ENCODE measurements at places on chromosomes 16 and 17. TPM values are rescaled to one million over a fixed set of nuclear protein-coding genes. Genes with fewer than 3 reads are reported as not detected.

DNA sequence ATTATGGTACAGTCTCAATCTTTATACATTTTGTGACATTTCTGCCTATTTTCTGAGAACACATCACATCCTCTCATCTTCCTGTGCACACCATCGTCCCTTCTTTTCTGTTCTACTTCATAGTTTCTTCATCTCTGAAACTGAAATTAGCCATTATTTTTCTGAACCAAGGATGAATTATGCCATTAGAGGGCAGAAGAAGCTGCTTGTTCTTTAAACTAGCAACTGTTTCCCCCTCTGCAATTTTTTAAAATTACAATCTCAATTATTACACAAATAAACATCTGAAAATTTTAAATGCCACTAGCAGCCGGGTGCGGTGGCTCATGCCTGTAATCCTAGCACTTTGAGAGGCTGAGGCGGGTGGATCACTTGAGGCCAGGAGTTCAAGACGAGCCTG, 41.3 kb downstream of the RBBP6 start:
- DNase-seq = no peak

GRCh38 chr17:55533608-55534007, 22.4 kb upstream of the SMIM36 start:
- no peak for DNase-seq

- DNase-seq = peak; percentile 75
Observed at GRCh38 chr17:77420804-77421629, 280.2 kb downstream of the SEC14L1 start.

- DNase-seq = no peak
Observed at GRCh38 chr16:72024862-72025382, 16.4 kb downstream of the DHODH start.

GRCh38 chr16:84986102-84986501, 25.2 kb downstream of the ZDHHC7 start:
- DNase-seq = peak; percentile 45

GRCh38 chr17:41785859-41786226, 668 bp downstream of the JUP start:
- no peak for DNase-seq

GRCh38 chr17:50955667-50956120, 89.5 kb upstream of the TOB1 start:
- no peak for DNase-seq

DNA sequence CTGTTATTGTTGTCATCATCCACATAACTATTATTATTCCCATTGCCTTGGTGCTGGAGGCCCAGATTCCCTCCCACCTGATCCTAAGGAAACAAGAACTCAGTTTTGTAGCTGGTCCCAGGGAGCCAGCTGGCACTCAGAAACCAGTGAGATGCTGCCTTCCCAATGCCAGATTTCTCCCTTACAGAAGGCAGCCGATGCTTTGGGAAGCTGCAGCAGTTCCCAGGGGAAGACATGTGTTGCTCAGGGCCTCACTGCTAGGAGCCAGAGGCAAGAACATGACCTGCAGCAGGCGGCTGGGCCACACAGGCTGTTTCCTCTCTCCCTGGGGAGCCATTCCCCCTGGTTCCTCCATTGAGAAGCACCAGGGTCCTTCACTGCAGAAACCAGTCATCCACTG, 59.9 kb upstream of the GRIN2A start:
- no peak for DNase-seq

DNA sequence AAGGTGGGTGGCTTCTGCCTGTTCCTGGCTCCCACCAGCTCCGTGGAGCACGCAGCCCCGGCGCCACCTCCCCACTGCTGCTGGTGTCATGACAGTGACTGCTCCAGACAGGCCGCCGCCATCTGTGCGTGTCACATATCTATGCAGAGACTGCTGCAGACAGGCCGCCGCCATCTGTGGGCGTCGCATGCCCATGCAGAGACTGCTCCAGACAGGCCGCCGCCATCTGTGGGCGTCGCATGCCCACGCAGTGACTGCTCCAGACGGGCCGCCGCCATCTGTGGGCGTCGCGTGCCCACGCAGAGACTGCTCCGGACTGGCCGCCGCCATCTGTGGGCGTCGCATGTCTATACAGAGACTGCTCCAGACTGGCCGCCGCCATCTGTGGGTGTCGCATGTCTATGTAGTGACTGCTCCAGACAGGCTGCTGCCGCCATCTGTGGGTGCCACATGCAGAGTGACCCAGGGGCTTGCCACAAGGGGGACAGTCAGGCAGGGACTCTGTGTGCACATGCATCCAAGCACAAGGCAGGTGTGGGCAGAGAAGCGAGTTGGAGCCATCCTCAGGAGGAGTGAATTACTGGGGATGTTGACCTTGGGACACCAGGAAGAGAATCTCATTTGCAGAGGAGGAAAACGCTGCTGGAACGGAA, 3.3 kb upstream of the FN3KRP start:
- DNase-seq = no peak

DNA sequence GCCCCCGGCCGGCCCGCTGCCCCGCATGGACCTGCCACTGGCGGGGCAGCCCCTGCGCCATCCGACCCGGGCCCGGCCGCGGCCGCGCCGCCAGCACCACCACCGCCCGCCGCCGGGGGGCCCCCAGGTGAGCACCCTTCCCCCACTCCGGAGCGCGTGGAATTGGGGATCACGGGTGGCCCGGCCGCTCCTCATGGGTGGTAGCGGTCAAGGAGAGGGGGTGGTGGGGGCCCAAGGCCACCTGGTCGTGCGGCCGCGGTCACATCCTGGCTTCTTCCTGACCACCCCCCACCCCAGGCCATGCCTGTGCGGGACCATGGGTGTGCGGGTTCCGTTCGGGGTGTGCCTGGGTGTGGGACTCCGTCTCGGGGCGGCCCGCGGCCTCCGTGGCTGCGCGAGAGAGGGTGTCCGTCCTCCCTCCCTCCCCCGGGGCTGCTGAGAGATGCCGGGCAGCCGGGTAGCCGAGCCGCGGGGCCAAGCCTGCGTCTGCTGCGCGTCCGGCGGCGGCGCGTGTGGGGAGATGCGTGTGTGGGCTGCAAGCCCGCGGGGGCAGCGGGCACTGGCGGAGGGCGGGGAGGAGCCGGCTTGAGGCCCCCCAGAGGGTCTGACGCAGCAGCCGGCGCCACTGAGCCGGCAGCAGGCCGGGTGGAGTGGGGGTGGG, 6.8 kb downstream of the ACD start:
- no peak for DNase-seq

- DNase-seq = no peak
Observed at GRCh38 chr17:60823515-60823914, 145.9 kb downstream of the BCAS3 start.

The ANTKMT gene
- 24.3 TPM for total RNA-seq

The ENPP7 gene
- total RNA-seq = not detected

The CBFA2T3 gene
- not detected for total RNA-seq

The GFAP gene
- total RNA-seq = not detected

The ABCA9 gene
- not detected for total RNA-seq

The KRTAP4-2 gene
- not detected for total RNA-seq

The COPRS gene
- 34.4 TPM for total RNA-seq
